ENCODE measurements at places on chromosomes 12 and 14. TPM values are rescaled to one million over a fixed set of nuclear protein-coding genes. Genes with fewer than 3 reads are reported as not detected.

RASSF9 gene
- total RNA-seq: 10.1 TPM

CACNA2D4 gene
- total RNA-seq: 7.3 TPM

DHRS2 gene
- 0.31 TPM for total RNA-seq

EML5 gene
- total RNA-seq: 2.8 TPM

TOMM20L gene
- total RNA-seq: not detected

LBHD2 gene
- not detected for total RNA-seq

NGB gene
- not detected for total RNA-seq

DDN gene
- total RNA-seq: not detected

DNA sequence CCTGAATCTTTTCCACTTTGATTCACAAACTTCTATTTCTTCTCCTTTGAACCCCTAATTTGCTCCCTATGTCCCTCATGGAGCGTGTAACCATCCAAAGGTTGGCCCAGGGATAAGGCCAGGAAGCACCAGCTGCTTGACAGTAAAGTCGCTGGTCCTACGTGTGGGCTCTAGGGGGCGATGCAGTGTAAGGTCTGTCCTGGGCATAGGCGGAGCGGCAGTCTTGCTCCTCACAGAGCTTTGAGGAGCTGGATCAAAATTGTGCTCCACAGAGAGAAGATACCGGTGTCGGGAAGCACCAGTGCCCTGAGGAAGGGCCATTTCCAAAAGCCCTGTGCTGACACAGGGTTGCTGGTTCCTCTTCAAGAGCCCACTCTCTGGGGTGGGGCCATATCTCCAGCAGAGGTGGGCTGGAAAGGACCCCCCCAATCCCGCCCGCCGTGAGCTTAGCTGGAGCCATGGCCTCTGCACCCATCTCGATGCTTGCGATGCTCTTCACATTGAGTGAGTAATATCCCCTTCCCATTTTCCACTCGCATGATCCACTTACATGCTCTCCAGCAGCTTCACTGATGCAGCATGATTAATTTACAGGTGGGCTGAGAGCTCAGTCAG lies 49.9 kb upstream of the OR4E1 start:
- H3K36me3 ChIP-seq: no peaks in the 10 kb centered on the region
- peak; percentile 35 for DNase-seq
- no peak overlapping the region for H3K27ac ChIP-seq

GRCh38 chr12:124835656-124836410 lies 27.8 kb downstream of the SCARB1 start:
- no peak for DNase-seq
- no peaks in the 10 kb centered on the region for H3K4me1 ChIP-seq
- no peaks in the 10 kb centered on the region for H3K27me3 ChIP-seq
- H3K4me3 ChIP-seq: no peak overlapping the region
- no peak overlapping the region for H3K27ac ChIP-seq

DNA sequence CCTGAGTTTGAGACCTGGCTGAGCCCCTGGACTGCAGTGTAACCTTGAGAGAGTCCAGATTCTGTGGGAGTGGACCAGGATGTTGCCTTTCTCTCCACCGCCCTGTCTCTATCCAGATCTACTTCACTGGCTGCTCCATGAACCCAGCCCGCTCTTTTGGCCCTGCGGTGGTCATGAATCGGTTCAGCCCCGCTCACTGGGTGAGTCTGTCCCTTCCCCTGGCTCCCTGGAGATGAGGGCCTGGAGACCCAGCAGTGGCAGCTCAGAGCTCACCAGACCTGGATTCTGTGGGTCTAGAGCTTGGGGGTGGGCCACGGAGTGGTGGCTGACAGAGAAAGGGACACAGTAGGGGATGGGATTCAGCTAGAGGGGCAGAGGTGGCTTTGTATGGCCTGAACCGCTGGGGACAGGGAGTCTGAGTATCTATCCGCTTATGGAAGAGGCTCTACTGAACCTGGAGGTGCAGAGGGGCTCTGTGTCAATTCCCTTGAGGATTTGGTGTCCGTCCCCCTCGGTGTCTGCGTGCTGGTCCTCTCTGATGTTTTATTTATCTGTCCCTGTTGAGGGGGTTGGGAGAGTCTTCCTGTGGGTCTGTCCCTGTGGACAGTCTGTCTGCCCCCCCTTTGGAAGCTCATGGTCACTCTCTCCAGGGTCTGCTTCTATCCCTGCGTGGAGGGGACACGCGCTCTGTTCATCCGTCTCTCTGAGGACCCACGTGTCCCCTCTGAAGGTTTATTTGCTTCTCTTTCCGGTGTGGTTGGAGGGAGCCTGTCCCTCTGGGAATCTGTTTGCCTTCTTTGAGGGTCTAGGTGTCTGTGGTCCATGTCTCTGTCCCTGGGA lies 2.5 kb downstream of the AQP5 start:
- peaks cover 11% of the 10 kb centered on the region for H3K27me3 ChIP-seq
- no peaks in the 10 kb centered on the region for H3K36me3 ChIP-seq
- H3K27ac ChIP-seq: no peak overlapping the region
- H3K4me3 ChIP-seq: no peak overlapping the region

DNA sequence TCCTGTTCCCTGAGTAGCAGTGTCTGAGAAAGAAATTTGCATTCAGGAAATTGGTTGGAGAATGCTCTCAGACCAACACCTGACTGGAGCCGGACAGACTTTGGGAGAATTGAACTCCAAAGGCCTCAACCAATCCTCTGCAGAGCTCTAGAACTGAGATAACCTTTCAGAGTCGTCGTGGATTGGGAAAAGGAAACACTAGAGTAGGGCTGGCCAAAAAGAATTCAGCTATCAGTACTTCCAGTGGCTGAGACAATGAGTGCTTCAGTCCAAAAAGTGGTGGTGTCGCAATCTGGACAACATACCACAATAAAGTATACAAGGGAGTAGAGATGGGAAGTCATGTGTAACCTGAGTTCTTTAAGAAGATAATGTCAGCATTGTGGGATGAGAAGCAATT lies 377.1 kb downstream of the SLC16A7 start:
- DNase-seq: no peak
- H3K36me3 ChIP-seq: no peaks in the 10 kb centered on the region
- H3K4me1 ChIP-seq: no peaks in the 10 kb centered on the region
- H3K27me3 ChIP-seq: no peaks in the 10 kb centered on the region
- H3K4me3 ChIP-seq: no peak overlapping the region

- no peak overlapping the region for H3K4me3 ChIP-seq
- H3K27me3 ChIP-seq: no peaks in the 10 kb centered on the region
- no peak for DNase-seq
- H3K27ac ChIP-seq: no peak overlapping the region
- H3K4me1 ChIP-seq: no peaks in the 10 kb centered on the region
Measured at GRCh38 chr12:58443981-58444371, 476.3 kb downstream of the LRIG3 start.

GRCh38 chr14:102811254-102811963 lies 34.2 kb downstream of the TRAF3 start:
- H3K27ac ChIP-seq: no peak overlapping the region
- no peak for DNase-seq
- H3K36me3 ChIP-seq: no peaks in the 10 kb centered on the region
- no peaks in the 10 kb centered on the region for H3K4me1 ChIP-seq
- no peak overlapping the region for H3K4me3 ChIP-seq

DNA sequence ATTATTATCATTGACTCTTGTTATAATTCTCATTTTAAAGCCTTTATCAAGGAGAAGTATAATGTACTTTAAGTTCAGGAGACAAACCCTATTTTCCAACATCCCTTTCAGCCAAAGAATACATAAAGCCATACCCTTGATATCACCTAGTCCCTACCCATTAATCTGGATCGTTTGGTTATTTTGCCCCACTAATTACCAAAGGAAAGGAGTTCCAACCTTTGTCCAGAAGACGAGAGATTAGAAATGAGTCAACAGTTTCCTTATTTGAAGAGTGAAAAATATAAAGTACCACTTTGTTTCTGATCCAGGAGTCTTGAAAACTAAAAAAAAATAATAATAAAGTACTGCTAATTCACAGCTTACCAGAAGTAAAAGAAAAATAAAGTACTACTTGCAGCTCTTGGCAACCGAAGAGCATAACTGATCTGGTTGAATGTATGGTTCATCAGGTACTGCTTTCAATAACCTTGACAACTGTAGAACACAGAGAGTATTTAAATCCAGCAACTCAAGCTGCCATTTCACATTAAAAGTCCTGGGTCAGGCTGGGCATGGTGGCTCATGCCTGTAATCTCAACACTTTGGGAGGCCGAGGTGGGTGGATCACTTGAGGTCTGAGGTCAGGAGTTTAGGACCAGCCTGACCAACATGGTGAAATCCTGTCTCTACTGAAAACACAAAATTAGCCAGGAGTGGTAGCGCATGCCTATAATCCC lies 33.7 kb downstream of the LIMA1 start:
- H3K4me1 ChIP-seq: no peaks in the 10 kb centered on the region
- H3K36me3 ChIP-seq: no peaks in the 10 kb centered on the region
- H3K4me3 ChIP-seq: no peak overlapping the region
- H3K27ac ChIP-seq: no peak overlapping the region

- H3K27me3 ChIP-seq: no peaks in the 10 kb centered on the region
- H3K4me3 ChIP-seq: no peak overlapping the region
- no peak for DNase-seq
- H3K27ac ChIP-seq: no peak overlapping the region
Measured at GRCh38 chr12:38053113-38053512, 263.5 kb upstream of the ALG10B start.

DNA sequence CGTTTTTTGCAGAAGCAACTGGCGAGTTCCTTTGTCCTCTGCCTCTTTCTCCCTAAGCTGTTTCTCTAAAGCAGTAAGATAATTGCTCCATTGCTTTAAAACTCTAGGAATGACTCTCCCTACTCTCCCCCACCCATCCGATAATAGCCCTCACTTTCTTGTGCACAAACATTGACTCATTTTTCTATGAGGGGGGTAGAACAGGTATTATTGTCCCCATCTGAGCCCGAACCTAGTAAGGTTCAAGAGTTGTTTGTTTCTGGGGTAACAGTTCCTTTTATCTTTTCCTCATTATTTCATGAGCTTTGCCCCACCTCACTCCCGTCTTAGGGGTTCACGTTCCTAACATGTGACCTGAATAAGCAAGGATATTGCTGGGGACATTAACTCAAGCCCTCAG lies 190.6 kb downstream of the EMP1 start:
- H3K27me3 ChIP-seq: no peaks in the 10 kb centered on the region
- no peak for DNase-seq
- H3K27ac ChIP-seq: no peak overlapping the region
- peaks cover 6% of the 10 kb centered on the region for H3K4me1 ChIP-seq

DNA sequence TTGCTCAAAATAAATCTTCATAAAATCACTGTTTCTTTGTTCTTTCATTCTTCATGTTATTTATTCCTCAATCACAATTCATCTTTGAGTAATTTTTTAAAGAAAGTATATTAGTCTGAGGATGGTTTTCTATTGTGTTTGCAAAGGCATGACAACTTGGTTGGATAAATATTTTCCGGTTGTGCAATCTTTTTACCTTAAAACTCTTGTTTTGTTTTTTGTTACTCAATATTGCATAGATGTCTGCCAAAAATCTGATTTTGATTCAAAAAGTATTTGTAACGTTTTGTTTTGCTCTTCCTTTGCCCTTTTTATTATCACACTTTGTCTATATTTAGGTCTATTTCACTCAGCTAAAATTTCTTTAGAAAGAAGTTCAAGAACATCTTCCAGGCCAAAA lies 86.2 kb upstream of the SYT1 start:
- no peak for DNase-seq
- no peaks in the 10 kb centered on the region for H3K36me3 ChIP-seq
- no peak overlapping the region for H3K4me3 ChIP-seq
- H3K4me1 ChIP-seq: no peaks in the 10 kb centered on the region
- H3K27me3 ChIP-seq: no peaks in the 10 kb centered on the region
- H3K27ac ChIP-seq: no peak overlapping the region

DNA sequence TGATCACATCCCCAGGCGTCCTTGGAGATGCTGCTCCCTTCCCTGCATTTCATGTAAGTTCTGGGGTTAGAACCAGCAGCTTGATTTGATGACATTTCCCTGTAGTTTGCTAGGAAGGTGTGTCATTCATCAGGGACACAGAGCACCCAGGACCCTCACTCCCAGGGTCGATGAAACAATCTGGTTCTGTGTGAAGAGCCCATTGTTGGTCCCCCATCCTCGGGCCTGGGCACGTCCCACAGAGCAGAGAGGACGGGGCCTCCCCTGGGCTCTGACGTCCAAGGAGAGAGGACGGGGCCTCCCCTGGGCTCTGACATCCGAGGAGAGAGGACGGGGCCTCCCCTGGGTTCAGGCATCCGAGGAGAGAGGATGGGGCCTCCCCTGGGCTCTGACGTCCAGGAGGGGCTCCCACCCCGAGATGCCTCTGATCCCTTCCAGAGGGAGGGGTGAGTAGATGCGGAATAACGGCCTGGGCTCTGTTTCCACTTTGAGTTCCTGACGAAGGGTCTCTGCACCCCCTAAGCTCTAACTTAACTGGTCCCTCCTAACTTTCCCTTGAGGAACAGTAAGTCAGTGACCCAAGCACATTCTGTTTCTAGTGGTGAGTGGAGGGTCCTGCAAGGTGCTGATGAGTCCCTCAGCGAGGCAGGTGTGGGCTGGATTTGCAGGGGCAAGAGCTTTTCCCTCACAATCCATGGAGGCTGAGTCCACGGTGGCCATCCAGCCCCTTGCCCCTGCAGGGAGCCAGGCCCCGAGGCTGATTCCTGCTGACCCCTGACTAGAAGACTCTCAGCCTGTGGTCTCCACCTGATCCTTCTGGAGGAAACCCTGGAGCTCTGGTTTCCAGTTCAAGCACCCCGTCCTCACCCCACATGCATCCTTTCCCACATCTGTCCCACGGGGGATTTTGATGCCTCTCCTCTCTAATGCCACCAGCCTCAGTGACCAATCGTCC lies 35.5 kb upstream of the SFSWAP start:
- no peaks in the 10 kb centered on the region for H3K27me3 ChIP-seq
- no peaks in the 10 kb centered on the region for H3K36me3 ChIP-seq
- H3K4me1 ChIP-seq: no peaks in the 10 kb centered on the region
- H3K27ac ChIP-seq: no peak overlapping the region
- no peak overlapping the region for H3K4me3 ChIP-seq
- no peak for DNase-seq

DNA sequence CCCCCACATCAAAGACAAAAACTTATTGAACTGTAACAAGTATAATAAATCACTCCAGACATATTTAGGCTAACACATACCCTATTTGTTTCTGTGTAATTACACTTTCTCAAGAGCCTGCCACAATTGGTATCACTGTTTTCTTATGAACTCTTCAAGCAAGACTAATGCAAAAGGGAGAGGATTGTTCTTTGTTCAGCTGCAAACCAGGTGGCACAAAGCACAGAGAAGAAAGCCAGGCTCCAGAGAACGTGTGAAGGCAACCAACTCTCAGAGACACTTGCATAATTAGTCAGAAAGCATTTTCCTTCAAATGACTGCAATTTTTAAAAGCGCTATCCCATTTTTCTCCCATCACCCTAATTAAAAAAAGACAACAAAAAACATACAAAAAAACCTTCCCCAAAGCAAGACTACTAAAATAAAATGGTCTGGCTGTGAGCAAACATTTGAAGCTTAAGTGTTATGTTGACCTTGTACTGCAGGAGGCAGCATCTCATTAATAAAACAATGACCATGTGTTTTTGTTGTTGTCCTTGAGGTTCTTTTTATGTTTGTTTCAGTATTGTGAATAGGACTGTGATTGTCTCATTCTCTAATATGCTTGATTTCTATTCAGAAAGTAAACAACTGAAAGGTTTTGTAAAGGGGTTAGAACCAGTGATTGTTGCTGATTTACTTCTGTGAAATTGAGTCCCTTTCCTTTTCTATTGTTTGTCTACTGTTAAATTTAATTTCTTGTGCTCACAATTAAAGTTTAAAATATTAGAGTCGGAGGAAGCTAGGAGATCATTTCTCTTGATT lies 452.7 kb upstream of the PDE3A start:
- no peaks in the 10 kb centered on the region for H3K36me3 ChIP-seq
- DNase-seq: no peak
- no peaks in the 10 kb centered on the region for H3K27me3 ChIP-seq
- no peaks in the 10 kb centered on the region for H3K4me1 ChIP-seq
- no peak overlapping the region for H3K27ac ChIP-seq
- no peak overlapping the region for H3K4me3 ChIP-seq

Measured in kidney (tissue), 22 donors.